ENCODE measurements at places on chromosomes 12 and 14. TPM values are rescaled to one million over a fixed set of nuclear protein-coding genes. Genes with fewer than 3 reads are reported as not detected.

- no peak for DNase-seq
Observed at GRCh38 chr12:39780411-39780912, 160.9 kb upstream of the ABCD2 start.

DNA sequence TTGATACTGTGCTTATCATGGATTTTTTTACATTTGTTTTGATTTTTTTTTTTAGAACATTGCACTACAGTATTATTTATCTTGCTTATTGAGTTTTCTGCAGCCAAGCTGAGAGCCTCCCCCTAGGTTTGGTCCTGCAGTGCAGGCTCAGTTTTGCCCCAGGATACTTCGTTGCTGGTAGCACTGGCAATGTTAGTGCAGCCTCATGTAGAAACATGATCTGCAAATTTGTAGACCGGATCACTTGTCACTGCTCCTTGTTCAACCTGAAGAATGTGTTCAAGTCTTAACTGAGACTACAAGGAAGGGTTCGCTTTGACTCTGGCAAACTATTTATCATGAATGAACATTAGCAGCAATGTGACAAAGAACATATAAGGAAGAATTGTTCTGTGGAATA lies 377.2 kb upstream of the PDE3A start:
- DNase-seq: no peak

GRCh38 chr12:77402716-77403115 lies 337.3 kb upstream of the E2F7 start:
- no peak for DNase-seq

- no peak for DNase-seq
Observed at GRCh38 chr12:121857322-121858246, 1.1 kb downstream of the HPD start.

- peak; percentile 81 for DNase-seq
Observed at GRCh38 chr12:106136263-106136662, 2.5 kb downstream of the NUAK1 start.

DNA sequence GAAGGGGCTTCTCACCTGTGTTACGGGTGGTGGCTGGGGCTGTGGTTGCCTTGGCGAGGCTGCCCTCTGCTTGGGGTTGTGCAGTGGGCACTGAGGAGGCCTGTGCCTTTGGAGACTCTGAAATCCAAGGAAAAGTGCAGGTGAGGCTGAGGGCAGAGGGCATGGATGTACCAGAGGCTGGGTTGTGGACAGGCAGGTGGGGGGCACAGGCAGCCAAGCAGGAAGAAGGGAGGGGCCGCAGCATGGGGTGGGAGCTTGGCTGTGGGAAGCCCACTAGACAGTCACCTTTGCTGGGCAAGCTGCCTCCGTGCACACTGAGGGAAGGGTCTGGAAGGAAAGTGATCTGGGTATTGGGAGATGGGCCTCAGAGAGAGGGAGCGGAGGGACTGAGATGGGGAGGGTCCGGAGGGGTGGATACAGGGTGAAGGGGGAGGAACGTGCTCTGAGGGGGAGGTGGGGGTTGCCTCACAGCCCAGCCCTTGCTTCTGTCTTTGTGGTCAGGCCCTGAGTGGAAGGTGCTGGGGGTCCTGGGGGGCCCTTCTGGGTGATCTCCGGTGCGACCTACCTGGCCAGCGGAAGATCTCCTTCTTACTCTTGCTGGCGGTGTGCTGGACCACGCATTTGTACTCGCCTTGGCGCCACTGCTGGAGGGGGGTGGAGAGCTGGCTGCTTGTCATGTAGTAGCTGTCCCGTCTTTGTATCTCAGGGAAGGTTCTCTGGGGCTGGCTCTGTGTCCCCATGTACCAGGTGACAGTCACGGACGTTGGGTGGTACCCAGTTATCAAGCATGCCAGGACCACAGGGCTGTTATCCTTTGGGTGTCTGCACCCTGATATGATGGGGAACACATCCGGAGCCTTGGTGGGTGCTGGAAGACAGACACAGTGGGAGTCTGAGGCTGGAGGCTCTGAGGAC lies 318.7 kb downstream of the TMEM121 start:
- DNase-seq: no peak

DNA sequence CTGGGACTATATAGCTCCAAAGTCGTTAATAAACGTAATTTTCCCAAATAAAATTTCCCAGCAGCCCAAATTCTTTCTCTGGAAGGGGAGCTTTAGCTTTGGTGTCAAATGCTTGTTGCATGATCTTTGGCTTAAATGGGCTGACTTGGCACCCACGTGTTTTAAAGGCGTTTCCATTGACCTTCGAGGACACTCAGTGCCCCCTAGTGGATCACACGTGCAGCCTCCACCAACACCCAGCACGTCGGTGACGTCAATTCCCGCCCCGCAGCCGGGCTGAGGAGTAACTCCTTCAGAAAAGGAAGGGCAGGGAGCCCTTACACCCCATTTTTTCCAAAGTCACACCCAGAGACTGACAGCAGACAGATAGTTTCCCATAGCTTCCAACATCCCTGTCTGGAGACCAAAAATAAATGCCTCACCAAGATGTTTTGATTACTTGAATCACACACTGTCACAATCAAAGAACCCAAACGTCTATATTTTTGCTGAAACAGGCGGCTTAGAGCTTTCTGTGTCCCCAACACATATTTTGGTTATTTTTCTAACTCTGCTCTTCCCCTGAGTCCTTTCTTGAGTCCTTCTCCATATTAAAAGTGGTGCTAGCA lies 707.9 kb downstream of the AACS start:
- DNase-seq: peak; percentile 28

- peak; percentile 37 for DNase-seq
Observed at GRCh38 chr12:90280564-90281058, 572.0 kb upstream of the ATP2B1 start.

- DNase-seq: no peak
Observed at GRCh38 chr12:68854554-68854953, 46.6 kb downstream of the MDM2 start.

DNA sequence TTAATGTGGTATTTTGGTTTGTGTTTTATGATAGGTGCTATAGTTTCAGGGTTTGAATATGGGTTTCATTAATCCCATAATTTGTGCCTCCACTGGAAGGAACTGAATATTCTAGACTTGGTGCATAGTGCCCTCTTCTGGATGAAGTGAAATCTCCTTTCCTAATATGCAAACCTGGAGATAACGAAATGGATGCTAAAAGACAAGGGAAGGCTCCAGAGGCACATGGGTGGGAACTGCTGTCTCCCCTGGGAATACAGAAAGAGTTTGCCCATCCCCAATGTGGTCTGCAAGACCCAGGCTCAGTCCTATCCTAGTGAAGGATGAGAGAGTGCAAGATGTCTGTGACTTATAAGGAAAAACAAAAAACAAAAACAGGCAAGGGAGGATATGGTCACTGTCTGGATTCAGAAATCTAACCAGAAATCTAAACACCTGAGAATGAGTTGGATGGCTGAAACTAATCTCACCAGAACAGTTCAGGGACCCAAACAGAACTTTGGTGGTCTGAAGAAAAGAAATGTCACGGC lies 142.3 kb upstream of the TMPO start:
- DNase-seq: no peak

DNA sequence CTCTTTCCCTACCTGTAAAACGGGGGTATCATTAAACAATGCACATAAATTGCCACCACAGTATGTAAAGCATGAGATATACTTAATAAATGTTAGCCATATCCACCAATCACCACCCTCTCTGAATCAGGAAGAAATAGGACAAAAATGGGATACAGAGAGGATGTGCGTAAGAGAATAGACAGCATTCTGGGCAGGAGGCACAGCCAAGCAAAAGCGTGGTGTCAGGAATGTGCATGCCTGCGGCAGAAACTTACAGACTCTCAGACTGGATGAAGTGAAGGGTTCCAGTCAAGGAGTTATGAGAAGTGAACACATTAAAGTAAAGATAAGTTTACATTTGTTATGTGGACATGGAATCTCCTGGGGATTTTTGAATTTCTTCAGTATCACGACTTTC lies 121.7 kb upstream of the MDM1 start:
- no peak for DNase-seq

GRCh38 chr12:4271717-4272423 lies 1.7 kb upstream of the CCND2 start:
- DNase-seq: peak; percentile 93

GRCh38 chr12:105212438-105212837 lies 23.5 kb downstream of the APPL2 start:
- no peak for DNase-seq

DNA sequence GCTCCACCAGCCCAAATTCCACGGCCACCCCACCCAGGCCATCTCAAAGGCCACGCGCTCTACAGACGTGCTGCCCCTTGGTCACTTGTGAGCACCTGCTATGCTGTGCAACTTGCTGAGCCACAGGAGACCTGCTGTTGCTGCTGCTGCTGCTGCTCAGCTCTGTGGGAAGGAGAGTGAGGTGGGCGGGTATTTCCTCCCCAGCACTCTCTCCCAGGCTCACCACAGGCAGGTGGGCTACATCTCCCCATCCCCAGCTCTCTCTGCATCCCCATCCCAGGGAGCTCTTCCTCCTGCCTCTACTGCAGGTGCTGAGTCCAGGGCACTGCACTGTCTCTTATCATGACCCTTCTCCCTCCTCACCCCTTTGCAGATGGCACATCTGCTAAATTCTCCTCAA lies 306.9 kb downstream of the BCL11B start:
- DNase-seq: no peak

DNA sequence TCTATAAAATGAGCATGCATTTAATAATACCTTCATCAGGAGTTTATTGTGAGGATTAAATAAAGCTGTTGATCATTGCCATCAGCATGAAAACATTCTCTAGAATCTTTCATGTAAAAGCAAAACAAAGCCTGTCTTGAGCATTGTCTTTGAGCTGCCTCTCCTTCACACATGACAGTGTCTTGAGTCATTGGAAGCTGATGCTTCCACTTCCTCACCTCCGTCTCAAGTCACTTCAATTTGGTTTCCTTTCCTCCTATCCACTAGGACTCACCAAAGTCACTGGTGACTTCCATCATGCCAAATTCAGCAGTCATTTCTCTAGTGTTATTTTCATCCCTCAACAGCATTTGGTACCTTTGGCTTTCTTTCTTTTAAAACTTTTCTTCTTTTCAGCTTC lies 31.6 kb upstream of the MYBPC1 start:
- no peak for DNase-seq

DNA sequence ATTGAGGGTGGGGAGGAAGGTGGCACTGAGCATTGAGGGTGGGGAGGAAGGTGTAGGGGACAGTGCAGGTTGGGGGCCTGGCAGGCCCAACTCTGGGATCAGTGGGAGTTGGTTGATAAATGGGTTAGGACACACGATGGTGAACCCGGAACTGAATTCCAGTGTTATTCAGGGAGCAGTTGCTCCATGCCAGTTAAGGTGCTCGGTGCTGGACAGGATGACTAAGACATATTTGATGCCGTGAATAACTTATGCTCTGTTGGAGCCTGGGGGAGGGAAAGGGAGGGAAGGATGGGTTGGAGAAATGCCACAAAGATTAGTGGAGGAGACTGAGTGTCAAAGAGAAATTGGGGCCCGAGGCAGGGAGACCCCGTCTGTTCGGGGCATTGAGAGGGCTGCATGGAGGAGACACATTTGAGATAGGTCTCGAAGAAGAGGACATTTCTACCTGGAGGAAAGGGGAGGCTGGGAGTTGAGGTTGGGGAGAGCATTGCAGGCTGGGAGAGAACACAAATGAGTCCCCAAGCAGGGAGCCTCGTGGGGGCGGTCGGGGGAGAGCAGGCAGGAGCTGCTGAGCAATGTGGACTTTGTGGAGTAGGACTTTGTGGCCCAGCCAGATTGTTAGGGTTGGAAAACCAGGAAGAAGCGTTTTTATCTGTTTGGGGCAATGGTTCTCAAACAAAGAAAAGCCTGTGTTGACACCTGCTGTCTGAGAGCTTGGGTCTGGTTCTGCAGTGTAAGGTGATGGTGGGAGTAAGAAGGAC lies 65.3 kb downstream of the IQSEC3 start:
- no peak for DNase-seq

GRCh38 chr12:12548713-12549112 lies 13.9 kb downstream of the DUSP16 start:
- DNase-seq: no peak

- DNase-seq: no peak
Observed at GRCh38 chr12:78034025-78034424, 203.3 kb downstream of the NAV3 start.

Gene FITM1
- total RNA-seq: not detected

Gene RAD9B
- total RNA-seq: 1.1 TPM

Gene KLHL33
- total RNA-seq: not detected

Gene JDP2
- 1.7 TPM for total RNA-seq

Gene FLVCR2
- total RNA-seq: 2.8 TPM

Gene CDKL1
- total RNA-seq: 2.4 TPM

Gene ITPR2
- 25.0 TPM for total RNA-seq

Gene COL2A1
- not detected for total RNA-seq

Gene SERPINA6
- not detected for total RNA-seq

Gene P2RX7
- 12.2 TPM for total RNA-seq

Gene NGB
- total RNA-seq: not detected

Data from activated CD4-positive, alpha-beta memory T cell treated with anti-CD3 and anti-CD28 coated beads for 36 hours (primary cell).